ENCODE measurements at places on chromosomes 3 and 15.

GRCh38 chr3:156094391-156094790, 26.0 kb upstream of the KCNAB1 start:
- DNase-seq: no peak

GRCh38 chr3:168123201-168124176, 27.8 kb upstream of the GOLIM4 start:
- peak; percentile 19 for DNase-seq

GRCh38 chr15:39361497-39361896, 219.4 kb upstream of the THBS1 start:
- DNase-seq: no peak

- DNase-seq: no peak
Measured at GRCh38 chr3:159831466-159831865, 157.2 kb upstream of the IL12A start.

DNA sequence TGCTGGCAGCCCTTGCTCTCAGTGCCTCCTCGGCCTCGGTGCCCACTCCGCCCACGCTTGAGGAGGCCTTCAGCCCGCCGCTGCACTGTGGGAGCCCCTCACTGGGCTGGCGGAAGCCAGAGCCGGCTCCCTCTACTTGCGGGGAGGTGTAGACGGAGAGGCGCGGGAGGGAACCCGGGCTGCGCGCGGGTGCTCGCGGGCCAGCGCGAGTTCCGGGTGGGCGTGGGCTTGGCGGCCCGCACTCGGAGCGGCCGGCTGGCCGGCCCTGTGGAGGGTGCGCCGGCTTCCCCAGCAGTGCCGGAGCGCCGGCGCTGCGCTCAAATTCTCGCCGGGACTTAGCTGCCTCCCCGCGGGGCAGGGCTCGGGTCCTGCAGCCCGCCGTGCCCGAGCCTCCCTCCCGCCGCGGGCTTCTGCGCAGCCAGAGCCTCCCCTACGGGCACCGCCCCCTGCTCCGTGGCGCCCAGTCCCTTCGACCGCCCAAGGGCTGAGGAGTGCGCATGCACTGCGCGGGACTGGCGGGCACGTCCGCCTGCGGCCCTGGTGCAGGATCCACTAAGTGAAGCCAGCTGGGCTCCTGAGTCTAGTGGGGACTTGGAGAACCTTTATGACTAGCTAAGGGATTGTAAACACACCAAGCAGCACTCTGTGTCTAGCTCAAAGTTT, 231.5 kb downstream of the EFHB start:
- no peak for DNase-seq

DNA sequence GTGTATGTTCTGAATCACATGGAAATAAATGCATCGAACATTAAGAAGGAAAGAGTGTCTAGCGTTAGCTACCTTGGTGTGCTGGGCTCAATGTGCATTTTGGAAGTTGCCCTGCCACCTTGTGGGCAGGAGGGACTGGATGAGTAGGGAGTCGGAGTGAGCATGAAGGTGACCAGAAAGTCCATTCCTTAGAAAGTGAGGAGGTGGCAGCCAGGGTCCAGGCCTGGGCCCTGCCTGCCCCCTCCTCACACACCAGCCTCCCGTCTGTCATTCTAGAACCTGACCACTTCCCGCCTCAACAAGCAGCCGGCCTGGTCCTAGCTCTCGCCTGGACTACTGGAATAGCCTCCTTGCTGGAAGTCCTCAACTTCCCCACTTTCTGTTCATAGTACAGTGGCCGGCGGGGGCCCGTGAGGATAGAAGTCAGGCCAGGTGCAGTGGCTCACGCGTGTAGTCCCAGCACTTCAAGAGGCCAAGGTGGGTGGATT, 10.2 kb upstream of the GATA2 start:
- no peak for DNase-seq

DNA sequence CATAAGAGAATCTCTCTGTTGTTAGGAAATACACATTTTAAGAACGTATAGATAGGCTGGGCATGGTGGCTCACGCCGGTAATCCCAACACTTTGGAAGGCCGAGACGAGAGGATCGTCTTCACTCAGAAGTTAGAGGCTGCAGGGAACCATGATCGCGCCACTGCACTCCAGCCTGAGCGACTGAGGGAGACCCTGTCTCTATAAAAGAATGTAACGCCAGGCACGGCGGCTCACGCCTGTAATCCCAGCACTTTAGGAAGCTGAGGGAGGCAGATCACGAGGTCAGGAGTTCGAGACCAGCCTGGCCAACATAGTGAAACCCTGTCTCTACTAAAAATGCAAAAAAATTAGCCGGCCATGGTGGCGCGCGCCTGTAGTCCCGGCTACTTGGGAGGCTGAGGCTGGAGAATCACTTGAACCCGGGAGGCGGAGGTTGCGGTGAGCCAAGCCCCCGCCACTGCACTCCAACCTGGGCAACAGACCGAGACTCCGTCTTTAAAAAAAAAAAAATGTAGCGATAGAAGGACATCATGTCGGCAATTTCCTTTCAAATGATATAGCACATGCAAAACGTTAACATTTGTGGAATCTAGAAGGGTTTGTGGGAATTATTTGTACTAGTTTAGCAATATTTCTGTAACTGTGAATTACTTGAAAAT, 730 bp upstream of the RPL14 start:
- DNase-seq: no peak

DNA sequence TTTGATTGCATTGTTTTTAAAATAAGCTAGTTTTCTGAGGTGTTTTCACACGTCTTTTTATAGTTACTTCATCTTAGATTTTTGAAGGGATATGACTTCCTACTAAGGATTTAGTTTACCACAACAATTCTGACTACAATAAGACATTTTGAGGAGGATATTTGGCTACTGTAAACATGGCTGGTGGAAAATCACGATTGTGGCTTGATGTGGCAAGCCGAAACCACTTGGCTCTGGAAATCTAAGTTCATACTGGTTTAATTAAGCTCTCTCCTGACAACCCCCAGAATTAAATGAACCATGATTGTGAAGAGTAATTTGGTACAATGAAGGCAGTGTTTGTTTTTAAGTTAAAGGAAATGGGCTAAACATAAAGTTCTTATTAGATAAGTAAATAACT, 30.8 kb downstream of the ST3GAL6 start:
- DNase-seq: no peak

GRCh38 chr3:43222590-43222989, 63.8 kb upstream of the SNRK start:
- no peak for DNase-seq

GRCh38 chr3:151751161-151751560, 17.4 kb downstream of the AADACL2 start:
- no peak for DNase-seq

- DNase-seq: no peak
Measured at GRCh38 chr15:86677278-86677677, 597.6 kb downstream of the AGBL1 start.

- DNase-seq: no peak
Measured at GRCh38 chr3:196920733-196921132, 21.6 kb downstream of the NCBP2 start.

DNA sequence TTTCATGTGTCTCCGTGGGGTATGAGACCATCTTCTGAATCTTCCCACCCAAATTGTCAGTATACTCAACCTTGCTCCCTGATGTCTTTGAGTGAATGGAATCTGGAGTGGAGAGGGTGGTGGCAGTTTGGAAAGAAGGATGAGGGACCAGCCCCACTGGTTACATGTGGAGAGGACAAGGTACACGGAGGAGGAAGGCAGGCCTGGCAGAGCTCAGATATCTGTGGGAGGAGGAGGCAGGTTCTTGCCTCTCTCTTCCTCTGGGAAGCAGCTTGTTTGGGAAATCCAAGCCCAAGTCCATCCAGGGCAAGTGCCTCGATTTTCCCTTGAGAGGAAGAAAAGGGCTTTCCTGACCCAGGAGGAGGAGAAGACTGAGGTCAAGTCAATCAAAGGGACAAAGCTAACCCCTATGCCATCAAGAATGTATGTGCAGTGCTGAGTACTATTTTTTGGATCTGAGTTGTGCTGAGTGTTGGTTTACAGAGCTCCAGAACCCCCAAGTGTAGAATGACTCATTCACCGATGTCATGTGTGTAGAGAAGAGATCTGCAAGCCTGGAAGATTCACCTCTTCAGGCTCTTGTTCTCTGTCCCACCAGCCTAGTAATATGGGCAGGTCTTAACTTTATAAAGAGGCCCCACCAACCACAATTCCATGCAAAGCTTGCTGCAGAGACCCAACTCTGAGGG, 19.8 kb upstream of the LOXL1 start:
- DNase-seq: no peak

DNA sequence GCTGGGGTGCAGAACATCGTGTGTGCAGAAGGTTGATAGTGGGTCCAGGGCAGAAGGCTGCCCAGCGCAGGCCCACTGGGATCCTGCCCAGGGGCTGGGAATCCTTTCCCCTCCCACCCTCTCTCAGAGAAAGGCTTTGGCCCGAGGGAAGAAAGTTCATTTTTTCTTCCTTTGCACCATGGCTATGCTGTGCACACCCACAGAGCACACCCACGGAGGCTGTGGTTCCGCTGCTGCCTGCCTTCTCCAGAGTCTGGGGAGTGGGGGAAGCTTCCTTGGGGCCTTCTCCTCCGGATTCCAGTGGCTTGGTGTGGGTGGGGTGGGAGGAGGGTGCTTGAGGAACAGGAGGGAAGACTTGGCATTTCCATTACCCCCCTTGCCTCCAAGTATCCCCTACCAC, 7.0 kb upstream of the PRKCD start:
- DNase-seq: no peak

GRCh38 chr3:129313665-129314385, 35.2 kb downstream of the HMCES start:
- peak; percentile 29 for DNase-seq

- DNase-seq: no peak
Measured at GRCh38 chr15:70765504-70766281, 2.3 kb upstream of the UACA start.

DNA sequence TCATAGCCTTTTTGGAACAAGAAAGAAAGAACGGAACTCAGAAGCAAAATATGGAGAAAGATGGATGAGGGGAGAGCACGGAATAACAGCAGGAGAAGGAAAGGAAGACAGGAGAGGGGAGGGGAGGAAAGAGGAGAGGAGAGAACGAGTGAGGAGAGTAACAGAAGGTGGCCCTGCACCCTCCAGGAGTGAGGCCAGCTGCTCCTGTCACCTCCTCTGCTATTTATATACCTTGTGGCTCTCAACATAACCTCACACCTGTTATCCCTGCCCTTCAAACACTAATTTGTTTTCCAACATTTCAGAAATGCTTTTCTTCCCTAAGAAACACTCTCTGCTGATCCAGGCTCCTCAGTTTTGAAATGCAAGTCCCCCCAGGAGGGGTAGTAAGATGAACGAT, 53.4 kb upstream of the ATP2B2 start:
- no peak for DNase-seq

- DNase-seq: no peak
Measured at GRCh38 chr3:108555966-108556581, 33.2 kb downstream of the CIP2A start.

DNA sequence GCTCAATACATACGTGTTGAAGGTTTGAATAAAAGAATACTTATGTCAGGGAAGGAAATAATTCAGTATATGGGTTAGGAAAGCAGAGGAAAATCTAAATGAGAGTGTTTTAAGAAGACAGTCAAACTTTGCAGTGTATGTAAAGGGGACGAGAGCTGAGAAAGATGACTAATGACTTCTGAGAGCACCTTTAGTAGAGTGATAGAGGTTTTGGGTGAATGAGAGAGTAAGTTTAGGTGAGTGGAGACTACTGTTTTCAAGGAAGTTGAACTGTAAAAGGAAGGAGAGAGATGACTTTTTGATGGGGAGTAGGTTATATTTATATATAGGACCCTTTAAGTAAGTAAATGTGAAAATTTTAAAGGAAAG, 9.4 kb downstream of the TBC1D23 start:
- no peak for DNase-seq

DNA sequence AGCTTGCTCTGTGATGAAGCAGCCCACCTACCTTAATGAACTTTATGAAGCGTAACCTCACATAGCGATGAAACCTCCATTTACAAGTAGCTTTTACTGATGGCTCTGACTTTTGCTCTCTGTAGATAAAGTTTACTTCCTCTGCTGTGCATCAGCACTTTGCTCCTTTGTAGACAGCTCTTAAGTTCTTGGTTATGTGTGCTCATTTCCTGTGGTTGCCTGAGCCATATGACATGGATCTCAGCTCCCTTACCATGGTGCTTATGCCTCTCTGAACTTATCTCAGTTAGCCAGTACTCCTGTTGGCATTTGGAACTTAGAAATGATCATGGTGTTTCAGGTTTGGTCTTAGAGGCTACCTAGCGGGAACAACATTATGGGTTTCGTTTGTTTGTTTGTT, 7.8 kb downstream of the MFSD1 start:
- no peak for DNase-seq

- no peak for DNase-seq
Measured at GRCh38 chr3:27503526-27503925, 19.3 kb upstream of the SLC4A7 start.

DNA sequence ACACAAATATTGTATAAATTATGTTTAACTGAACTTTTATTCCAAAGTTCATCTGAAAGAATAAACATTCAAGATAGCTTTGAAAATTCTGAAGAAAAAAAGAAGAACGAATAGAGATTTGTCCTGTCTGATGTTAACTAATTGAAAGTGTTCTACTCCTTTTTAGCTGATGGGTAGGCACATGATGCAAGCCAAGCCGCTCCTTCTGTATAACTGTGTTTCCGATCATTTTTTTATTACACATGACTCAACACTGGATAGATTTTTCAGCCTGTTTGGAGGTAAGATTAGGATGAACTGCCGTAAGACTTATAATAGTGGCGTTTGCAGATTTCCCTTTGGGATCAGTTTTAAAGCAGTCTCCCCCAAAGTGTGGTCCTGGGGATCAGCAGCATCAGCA, 19.0 kb downstream of the NSUN3 start:
- no peak for DNase-seq

- DNase-seq: no peak
Measured at GRCh38 chr3:19888428-19889152, 45.4 kb downstream of the EFHB start.

GRCh38 chr3:33860373-33861050, 62.1 kb downstream of the PDCD6IP start:
- DNase-seq: no peak

DNA sequence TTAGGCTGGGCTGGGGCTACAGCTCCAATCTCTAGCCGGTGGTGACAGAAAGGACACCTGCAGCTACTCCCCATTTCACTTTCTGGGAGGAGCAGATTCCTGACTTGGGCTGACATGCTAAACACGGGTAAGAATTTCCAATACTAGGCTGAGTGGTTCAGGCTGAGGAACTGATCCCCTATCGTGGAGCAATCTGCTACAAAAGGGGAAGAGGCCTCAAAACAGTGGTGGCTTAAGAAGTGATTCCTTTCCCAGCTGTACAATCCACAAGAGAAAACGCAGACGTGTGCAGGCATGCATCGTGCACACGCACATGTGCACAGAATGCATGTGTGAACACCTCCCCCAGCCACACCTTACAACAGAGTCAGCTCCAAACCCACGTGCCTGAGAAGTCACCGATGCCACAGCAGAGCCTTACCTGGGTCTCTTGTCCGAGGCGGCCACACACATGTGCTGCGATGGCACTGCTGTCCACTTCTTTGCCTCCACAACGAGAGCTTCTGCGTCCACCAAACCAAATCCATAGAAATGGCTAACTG, 86.7 kb upstream of the SNRPA1 start:
- no peak for DNase-seq

GRCh38 chr3:71778353-71778752, 6.6 kb downstream of the PROK2 start:
- DNase-seq: no peak

- no peak for DNase-seq
Measured at GRCh38 chr3:121411523-121411922, 134.3 kb downstream of the POLQ start.

GRCh38 chr3:10815487-10815886, 541 bp upstream of the SLC6A11 start:
- no peak for DNase-seq
